Adrenal gland (tissue), 19 donors: ENCODE measurements at places on chromosomes 7 and 10. TPM values are rescaled to one million over a fixed set of nuclear protein-coding genes. Genes with fewer than 3 reads are reported as not detected.

The HKDC1 gene
- not detected for total RNA-seq

The GHRHR gene
- not detected for total RNA-seq

The ITPRID1 gene
- not detected for total RNA-seq

The ZNF853 gene
- 5.8 TPM for total RNA-seq

The CNNM1 gene
- total RNA-seq: 0.17 TPM

The LGI1 gene
- total RNA-seq: 1.5 TPM

The CTAGE15 gene
- not detected for total RNA-seq

The VWDE gene
- 0.94 TPM for total RNA-seq

The OPN4 gene
- total RNA-seq: not detected
